ENCODE measurements at places on chromosomes 1 and 21.

GRCh38 chr1:196403803-196404690 lies 204.2 kb downstream of the KCNT2 start:
- no peak for DNase-seq

- DNase-seq: no peak
These were observed 546 bp upstream of the ZNF697 start for GRCh38 chr1:119648620-119649004.

DNA sequence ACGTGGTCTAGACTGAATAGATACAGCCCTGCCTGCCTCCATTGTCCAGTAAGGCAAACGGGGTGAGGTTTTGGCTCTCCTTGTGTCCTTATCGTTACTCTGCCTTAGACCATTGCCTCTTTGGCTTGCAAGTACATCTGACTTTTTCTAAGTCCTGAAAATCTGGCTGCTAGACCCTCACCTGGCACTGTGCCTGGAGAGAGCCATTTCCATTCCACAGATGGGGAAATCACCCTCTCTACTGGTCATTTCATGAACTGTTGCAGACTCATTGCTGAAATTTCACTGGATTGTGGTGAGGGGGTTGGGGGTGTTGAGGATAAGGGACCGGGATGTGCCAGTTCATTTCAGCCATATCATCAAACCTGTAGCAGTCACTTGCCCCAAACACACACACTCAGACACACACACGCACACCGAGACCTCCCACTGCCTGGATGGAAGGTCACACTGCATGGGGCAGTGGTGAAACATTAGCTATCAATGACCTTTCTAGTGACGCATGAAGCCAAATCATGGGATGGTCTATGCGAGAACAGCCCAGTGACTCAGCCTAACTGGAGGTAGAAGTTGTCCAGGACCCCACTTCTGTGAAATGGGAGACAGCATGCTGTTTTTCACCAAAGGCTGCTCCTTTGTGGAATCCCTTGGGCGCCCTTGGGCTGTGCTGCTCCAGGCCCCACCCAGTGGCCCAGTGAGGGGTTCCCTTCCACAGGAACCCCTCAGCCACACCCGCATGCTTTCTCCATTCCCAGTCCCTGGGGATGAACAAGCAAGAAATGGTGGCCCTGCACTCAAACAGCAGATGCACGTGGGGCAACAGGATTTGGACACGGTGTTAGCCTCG lies 34.9 kb upstream of the VASH2 start:
- no peak for DNase-seq

DNA sequence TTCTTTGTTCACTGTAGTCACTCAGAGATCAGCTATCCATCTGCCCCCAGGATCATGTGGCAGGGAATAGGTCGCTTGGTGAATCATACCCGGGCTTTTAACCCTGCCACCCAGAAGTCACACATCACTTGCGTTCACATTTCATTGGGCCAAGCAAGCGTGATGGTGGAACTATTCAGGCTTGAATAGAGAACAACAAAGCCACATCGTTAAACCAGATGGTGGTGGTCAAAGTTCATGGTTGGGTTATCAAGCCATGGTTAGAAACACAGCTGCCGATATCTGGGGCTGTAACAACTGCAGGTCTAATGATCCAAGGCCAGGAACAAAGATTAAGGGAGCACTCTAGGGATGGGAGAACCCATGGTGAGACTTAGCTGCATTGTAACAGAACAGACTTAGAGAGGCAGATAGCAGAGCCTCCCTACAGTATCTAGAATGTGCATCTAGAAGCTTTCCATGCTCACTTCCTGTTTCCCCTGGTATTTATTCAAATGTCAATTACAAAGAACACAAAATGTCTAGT lies 40.0 kb upstream of the PTPRC start:
- DNase-seq: no peak

DNA sequence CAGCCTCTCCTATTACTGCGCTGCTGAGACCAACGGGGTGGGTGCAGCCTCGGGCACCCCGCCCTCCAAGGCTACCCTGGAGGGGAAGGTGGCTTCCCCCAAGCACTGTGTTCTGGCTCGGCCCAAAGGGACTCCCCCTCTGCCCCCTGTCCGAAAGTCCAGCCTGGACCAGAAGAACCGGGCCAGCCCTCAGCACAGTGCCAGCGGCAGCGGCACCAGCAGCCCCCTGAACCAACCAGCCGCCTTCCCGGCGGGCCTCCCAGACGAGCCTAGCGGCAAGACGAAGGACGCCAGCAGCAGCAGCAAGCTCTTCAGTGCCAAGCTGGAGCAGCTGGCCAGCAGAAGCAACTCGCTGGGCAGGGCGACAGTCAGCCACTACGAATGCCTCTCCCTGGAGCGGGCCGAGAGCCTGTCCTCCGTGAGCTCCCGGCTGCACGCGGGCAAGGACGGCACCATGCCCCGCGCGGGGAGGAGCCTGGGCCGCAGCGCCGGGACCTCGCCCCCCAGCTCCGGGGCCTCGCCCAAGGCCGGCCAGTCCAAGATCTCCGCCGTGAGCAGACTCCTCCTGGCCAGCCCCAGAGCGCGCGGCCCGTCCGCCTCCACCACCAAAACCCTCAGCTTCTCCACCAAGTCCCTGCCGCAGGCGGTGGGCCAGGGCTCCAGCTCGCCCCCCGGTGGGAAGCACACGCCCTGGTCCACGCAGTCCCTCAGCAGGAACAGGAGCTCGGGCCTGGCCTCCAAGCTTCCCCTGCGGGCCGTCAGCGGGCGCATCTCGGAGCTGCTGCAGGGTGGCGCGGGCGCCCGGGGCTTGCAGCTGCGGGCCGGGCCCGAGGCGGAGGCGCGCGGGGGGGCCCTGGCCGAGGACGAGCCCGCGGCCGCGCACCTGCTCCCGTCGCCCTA lies 533.1 kb downstream of the KIF26B start:
- no peak for DNase-seq

- no peak for DNase-seq
These were observed 42.4 kb downstream of the PTPRC start for GRCh38 chr1:198681252-198681651.

GRCh38 chr21:46054031-46054430 lies 43.9 kb upstream of the COL6A2 start:
- DNase-seq: no peak

- DNase-seq: no peak
These were observed 68.7 kb downstream of the HIVEP3 start for GRCh38 chr1:41850029-41850428.

- DNase-seq: peak; percentile 41
These were observed 28.5 kb upstream of the SELENON start for GRCh38 chr1:25771221-25772114.

GRCh38 chr1:245575710-245576109 lies 420.9 kb downstream of the KIF26B start:
- no peak for DNase-seq

GRCh38 chr1:192830595-192831246 lies 21.9 kb downstream of the RGS2 start:
- no peak for DNase-seq

DNA sequence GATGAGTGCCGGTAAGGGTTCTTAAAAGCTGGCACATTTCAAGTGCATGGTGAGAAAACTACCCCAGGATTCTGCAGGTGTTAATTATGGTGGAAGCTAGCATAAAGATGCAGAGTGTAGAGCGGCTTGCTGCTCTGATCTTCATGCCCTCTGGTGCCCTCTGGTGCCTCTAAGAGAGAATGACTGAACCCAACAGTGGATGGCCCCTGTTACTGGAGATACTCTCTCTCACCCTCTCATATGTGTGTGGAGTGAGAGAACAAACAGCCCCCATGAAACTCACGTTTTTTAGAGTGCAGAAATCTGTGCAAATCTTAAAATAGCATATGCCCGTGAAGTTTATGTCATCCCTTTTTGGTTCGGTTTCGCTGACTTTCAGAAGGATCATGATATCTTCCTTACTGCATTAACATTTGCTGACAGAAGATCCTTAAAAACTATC lies 90.0 kb downstream of the GRIK1 start:
- DNase-seq: no peak

Measured in NCI-H510A (cell line).